NCI-H524 treated with DMSO at 0.1 percent for 48 hours (cell line): ENCODE measurements at places on chromosomes 5 and 9.

DNA sequence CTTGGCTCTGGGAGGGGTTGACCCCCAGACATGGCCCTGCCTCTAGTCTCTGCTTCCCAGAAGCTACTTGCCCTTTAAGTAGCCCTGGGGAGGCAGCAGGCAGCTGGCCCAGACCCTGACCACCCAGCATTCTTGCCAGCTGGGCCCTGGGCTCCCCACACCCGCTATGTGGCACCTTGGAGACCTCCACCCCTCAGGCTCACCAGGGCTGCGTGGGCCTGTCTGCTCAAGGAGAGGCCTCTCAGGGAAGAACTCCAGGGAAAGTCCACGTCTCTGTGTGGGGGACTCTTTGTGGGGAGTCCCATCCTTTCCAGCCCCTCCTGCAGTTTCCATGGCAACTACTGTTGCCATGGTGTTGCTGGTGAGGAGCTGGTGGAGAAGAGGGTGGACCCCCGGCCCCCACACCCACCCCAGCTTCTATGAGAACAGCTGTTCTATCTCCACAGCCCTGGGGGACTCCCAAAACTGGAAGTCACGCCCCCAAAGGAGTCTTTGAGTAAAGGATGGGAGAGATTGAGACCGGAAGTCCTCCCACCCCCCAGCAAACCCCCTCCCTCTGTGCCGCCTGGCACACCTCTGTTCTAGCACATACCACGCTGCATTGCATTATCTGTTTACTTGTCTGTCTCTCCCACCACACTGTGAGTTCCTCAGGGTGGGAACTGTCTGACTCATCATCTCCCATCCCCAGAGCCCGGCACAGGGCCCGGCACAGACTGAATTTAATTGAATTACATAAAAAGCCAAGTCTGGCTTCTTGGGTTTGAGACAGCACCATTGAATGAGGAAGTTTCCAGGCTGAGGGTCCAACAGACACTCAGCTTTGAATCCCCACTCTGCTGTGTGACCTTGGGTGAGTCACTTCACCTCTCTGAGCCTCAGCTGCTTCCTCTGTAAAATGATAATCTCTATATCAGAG lies 12.6 kb downstream of the DNM1 start:
- no peak for DNase-seq

GRCh38 chr5:73030531-73030930 lies 74.7 kb downstream of the FCHO2 start:
- DNase-seq, result no peak

- DNase-seq, result no peak
These were observed 172.8 kb downstream of the CARTPT start for GRCh38 chr5:71891856-71892255.

DNA sequence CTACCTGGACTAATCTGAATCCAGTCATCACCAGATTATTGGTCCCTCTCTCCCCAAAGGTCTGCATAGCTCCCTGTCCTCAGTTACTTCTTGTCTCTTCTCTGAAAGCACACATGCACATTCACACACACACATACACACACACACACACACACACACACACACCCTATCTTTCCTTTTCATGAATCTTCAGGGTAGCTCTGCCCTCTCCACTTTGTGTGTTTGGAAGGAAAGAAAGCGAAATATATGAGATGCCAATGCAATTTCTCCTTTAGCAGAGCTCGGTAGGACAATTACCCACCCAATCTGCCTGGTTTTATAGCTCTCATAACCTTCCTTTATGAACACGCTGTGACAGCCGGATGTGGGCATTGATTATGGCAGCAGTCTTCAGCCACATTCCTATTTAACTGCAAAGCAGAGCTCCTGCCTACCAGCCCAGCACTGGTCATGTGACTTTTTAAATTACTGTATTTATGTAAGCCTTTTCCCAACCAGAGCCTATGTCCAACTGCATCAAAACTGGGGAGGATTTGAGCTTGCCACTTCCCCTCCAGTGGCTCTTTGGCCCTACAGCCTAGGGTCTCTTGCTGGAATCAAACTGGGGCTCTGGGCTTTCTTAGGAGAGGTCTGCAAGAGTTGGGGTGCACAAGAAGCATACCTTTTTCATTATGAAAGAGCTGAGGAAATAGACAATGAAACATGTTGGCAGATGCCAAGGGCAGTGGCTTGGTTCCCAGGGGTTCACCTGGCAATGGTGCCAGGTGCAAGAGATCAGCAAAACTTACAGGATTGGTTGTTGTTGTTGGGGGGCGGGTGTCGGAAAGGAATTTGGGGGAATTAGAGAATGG lies 20.8 kb upstream of the MATR3 start:
- no peak for DNase-seq

GRCh38 chr9:133580419-133580738 lies 28.8 kb downstream of the FAM163B start:
- DNase-seq, result no peak

DNA sequence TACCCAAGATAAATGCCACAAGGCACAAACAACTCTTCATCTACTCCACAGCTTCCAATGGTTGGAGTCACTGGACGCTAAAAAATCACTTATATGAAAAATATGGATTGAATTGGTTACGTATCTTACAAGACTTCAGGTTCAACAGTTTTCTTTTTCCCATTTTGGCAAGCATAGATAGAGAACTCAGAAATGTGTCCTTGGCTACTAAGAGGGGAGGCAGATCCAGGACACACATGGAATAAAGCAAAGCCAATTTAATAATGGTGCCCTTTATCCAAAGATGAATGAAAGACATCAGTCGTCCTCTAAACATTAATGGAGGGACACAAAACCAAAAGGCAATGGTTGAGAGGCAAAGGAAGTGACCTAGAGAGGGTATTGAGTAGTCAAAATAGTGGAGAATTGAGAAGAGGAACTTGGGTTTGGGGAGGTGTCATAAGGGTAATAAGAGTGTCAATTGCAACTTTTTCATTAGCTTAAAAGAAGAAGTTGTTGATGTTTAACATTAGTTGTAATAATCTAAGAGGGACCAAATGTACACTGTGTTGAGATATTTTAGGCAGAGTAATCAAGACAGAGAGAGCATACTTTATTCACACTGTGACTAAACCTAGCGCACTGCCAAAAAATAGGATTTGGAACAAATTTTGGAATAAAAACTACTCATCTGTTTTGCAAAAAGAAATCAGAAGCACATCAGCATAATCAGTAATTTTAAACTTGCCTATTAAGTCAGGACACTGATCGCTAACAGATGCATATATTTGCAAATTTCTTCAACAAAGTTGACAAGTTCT lies 308.2 kb downstream of the ARL15 start:
- no peak for DNase-seq

- no peak for DNase-seq
These were observed 41.8 kb downstream of the FREM1 start for GRCh38 chr9:14868418-14868771.

- no peak for DNase-seq
These were observed 110.0 kb upstream of the SPOCK1 start for GRCh38 chr5:137609127-137609526.

DNA sequence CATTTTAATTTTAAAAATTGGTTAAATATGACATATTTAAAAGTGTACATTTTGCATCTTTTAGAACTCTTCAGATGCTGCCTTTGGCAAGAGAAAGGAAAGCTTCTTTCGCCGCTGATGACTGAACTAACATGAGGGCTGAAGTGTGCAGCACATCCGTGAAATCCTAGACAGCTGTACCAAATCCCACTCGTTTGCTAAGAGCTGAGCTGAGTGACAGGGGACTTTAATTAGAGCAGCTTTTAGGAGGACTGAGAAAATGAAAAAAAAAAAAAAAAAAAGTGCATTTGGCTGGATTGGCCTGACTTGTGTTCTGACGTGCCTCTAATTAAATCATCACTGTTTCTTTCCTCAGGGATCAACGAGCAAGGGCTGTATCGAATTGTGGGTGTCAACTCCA lies 271.3 kb downstream of the ARHGAP26 start:
- peak; percentile 81 for DNase-seq

- no peak for DNase-seq
These were observed 5.6 kb upstream of the ABLIM3 start for GRCh38 chr5:149135536-149136201.

DNA sequence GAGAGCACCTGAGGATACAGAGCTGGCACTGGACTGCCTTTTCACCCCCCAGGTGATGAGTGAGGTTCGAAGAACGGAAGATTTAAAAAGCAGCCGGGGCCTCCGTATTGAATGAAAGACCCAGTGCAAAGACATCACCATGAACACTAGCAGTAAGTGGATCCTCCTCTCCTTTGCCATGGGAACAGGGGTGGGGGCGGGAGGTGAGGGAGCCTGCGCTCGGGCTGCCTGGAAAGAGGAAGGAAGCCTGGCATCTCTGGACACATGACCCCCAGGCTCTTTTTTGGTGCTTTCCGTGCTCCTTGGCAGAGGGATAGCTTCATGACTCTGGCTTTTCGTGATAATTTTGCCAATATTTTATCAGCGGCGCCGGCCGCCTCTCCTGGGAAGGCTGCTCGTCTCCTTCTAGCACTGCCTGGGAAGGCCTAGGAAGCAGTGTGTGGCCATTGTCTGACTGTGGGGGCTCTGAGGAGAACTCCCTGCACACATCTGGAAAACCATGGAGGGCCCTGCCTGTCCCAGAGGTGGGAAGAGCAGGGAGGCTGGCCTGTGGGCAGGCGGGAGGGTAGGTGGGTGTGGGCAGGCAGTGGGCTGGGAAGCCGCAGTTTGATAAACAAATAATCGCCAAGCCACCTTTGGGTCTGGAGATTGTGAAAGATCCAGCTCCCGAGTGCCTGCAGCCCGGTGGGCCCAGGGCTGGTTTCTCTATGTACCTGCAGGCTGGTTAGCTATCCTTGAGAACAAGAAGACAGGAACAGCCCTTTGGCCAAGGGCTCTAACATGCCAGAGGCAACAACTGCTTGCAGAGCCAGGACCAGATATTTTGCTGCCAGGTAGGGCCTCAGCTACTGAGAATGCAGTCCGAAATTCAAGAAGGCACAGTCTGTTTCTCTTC lies 911 bp downstream of the ABLIM3 start:
- DNase-seq, result no peak

DNA sequence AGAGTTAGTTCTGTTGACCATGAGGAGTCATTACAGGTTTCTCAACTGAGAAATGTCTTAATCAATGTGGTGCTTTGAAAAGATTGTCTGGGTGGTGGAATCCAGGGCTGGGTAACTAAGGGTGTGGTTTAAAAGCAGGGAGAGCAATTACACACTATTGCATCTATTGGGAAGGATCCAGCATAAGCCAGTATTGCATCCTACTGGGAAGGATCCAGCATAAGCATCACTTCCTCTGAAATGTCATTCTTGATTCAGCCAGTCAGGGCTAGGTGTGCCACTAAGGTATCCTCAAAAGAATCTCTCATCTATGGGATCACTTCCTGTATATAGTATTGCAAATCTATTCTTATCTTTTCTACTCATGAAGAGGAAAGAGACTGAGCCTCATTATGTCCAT lies 38.6 kb downstream of the ELOVL7 start:
- no peak for DNase-seq

DNA sequence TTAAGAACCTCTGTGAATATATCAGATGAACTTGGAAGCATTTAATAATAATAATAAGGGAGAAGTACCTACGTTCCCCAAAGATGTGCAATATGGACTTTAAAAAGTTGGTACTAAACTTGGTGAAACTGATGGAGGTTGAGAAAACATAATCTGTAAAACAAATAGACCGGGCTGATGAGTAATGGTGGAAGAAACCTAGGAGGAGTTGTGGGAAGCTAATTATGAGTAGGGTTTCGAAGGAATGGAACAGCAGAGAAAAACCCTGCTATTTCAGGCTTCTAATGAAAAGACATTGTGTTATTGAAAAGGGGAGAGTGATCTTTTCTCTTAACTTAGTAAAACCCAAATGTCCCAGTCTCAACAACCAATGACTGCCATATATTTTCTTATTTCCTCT lies 229.3 kb downstream of the PCSK1 start:
- no peak for DNase-seq

DNA sequence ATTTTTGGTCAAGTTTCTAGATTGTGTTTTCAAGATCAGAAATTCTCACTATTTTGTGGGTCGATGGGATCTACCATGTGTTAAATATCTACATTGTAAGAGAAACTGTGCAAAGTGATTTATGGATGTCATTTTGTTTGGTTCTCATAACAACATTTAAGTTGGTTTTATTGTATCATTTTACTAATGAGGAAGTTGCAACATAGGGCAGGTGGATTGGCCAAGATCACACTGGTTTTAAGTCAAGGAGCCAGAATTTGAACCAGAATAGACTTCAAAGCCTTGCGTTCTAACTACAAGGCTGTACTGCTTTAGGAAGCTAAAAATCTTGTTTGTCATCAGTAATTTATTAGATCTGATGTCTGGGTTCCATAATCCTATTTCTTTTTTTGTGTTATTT lies 23.4 kb downstream of the SH3TC2 start:
- no peak for DNase-seq

DNA sequence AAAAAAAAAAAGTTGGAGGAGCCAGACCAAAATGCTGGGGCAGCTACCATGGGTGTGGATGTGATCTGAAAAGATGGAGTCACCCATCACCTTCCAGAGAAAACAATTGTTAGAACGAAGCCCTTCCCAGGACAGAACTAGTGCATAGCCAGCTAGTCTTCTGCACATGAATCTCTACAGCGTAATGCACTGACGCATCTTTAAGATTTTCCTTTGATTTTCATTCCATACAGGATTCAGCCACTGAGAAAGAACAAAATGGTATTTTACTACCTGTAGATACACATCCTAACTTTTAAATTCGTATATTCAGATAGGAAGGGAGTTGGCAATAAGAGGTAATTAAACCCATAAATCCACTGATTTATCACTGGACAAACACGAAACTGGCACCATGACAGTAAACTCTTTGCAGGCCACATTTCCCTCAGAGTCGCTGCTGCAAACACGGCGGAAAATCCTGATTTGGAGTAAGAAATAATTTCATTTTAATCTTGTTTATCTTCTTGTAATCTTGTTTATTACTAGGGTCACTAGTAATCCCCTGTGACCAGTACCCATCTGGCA lies 206.6 kb downstream of the SPOCK1 start:
- no peak for DNase-seq

DNA sequence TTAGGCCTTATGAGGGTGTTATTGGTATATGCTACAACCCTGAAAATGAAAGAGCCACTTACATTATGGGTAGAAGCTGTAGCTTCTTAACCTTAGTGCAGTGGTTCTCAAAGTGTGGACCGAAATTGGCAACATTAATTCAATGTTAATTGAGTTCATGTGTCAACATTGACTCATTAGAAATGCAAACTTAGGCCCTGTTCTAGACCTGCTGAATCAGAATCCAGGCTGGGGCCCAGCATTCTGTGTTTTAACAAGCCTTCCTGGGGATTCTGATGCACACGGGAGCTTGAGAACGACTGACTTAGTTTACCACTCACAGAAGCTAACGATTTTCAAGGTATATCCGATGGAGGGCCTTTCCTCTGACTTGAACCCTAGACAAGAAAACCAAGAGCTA lies 7.3 kb downstream of the VLDLR start:
- no peak for DNase-seq

- DNase-seq, result no peak
These were observed 410.7 kb downstream of the DNAH5 start for GRCh38 chr5:13533833-13534232.

GRCh38 chr5:125813221-125813974 lies 609.8 kb upstream of the GRAMD2B start:
- DNase-seq, result no peak

DNA sequence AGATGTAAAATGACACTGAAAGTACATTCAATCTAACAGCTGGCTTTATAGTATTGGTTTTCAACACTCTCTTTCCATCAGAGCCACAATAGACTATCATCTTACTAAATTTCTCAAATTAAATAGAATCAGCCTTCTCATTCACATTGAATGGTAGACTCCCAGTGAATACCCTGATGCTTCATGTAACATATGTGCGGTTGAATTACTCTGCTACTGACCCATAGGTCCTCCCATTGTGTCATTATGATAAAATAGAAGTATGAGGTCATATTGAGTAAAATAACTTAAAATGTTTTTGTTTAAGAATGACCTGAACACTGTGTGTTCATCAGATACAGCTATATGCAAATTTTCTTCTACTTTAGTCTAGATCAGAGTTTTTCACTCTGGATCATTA lies 75.9 kb upstream of the ADAMTSL1 start:
- DNase-seq, result no peak
